ENCODE measurements at places on chromosomes 11 and 22.

GRCh38 chr11:27215471-27216269 lies 147.3 kb downstream of the CCDC34 start:
- peak; percentile 46 for DNase-seq

DNA sequence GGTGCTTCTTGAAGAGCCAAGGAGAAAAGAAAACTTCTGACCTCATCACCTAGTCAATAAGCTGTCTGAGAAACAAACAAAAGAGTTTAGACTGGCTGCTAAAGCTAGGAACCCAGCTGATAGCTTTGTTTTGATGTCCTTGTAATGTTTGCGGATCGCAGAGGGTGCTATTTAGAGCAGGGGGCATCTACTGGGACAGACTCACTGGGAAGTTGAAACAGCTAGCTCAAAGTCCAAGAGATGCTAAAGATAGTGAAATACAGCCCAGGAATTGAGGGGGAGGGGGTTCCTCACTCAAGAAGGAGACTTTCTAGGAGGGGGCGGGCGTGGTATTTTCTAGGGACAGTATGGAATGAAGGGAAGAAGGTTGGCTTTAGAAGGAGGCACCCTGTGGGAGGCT lies 18.9 kb downstream of the ZBTB16 start:
- DNase-seq = no peak

- no peak for DNase-seq
Observed at GRCh38 chr11:15607361-15608036, 492.8 kb downstream of the INSC start.

DNA sequence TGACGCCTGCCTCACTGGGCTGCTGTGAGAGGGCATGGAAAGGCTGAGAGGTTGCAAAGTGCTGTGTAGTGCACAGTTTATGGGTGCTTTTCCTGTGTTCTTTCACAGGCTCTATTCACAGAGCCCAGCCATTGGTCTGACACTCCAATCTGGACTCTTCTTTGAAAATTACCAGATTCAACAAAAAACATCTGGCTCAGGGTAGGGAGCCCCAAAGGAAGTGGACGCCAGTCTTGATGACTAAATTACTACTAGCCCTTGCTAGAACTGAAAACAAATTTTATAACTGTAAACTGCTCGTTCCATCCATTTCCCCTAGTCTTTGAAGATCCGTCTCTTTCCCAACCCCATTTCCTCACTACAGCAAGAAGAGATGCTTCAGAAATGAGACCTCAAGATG lies 178.6 kb downstream of the TENM4 start:
- DNase-seq = no peak

DNA sequence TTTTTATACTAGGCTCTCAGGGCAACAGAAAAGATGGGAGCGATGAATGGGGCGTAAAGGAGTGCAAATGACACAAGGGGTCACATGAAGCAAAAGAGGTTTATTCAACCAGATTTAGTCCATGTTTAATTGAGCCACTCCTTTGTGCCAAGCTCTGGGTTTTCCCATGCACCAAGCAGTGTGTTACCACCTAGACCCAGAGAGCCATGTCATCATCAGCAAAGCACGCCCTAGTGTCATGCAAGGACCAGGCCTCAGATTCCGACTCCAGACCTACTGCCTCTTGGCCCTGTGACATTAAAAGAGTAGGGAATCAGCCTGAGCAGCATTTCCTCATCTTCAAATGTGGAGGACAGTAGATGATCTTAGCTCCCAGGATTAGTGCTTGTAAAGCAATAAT lies 1.1 kb upstream of the IGLL5 start:
- no peak for DNase-seq

DNA sequence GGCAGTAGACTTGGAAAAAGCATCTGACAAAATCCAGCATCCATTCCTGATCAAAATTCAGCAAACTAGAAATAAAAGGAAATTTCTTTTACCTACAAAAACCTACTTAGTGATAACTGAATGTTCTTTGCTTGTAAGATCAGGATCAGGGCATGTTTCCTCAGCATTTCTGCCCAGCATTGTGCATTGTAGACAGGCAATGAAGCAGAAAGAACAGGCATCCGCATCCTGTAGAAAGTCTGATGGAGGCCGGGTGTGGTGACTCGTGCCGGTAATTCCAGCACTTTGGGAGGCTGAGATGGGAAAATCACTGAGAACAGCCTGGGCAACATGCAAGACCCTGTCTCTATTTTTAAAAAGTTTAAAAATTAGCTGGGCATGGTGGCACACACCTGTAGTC lies 32.5 kb upstream of the PANX2 start:
- no peak for DNase-seq

- no peak for DNase-seq
Observed at GRCh38 chr11:61453695-61454094, 23.8 kb downstream of the SDHAF2 start.

GRCh38 chr22:46220921-46221320 lies 29.2 kb downstream of the CDPF1 start:
- no peak for DNase-seq
